Type B pancreatic cell (in vitro differentiated cells): ENCODE measurements at places on chromosomes 7 and 10.

- no peak for DNase-seq
Measured at GRCh38 chr7:31307972-31308371, 32.6 kb downstream of the NEUROD6 start.

GRCh38 chr10:93954726-93955363 lies 38.9 kb upstream of the PLCE1 start:
- DNase-seq = no peak

DNA sequence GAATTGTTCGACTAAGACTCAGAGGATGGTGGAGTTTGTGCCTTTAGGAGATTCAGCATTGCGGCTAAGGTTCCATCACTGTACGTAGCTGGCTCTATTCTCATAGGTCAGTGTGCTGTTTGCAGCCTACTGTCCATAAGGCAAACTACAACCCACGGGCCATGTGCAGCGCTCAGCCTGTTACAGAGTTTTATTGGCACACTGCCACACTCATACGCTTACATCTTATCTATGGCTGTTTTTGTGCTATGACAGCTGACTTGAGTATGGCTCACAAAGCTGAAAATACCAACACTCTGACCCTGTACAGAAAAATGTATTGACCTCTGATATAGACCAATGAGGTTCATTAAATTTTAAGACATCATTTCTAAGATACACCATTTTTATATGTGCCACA lies 114.5 kb downstream of the ARID5B start:
- DNase-seq = no peak

- DNase-seq = no peak
Measured at GRCh38 chr7:4713183-4713784, 31.2 kb downstream of the FOXK1 start.

DNA sequence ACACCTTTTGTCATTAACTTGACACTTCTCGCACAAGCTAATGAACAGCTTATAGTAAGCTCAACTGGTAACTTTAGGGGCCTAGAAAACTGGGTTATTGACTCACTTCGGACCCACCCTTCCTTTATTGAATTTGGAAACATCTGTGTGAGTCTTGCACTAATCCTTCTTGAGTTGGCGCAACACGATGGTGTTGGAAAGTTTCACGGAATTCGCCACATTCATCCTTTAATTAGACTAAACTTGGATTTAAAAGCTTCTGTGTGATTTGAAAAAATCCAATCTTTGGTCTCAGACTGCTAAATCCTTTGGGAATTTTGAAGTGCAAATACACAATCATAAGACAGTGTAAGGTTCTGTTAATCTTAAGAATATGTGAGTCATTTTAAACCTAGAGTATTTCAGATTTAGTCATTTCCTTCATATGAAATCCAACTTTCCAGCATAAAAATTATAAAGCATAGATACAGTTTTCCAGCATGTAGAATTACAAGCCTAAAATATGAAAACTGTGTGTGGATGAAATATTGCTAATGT lies 15.1 kb downstream of the FZD8 start:
- DNase-seq = no peak

- DNase-seq = no peak
Measured at GRCh38 chr10:114520453-114520852, 116.2 kb upstream of the AFAP1L2 start.

DNA sequence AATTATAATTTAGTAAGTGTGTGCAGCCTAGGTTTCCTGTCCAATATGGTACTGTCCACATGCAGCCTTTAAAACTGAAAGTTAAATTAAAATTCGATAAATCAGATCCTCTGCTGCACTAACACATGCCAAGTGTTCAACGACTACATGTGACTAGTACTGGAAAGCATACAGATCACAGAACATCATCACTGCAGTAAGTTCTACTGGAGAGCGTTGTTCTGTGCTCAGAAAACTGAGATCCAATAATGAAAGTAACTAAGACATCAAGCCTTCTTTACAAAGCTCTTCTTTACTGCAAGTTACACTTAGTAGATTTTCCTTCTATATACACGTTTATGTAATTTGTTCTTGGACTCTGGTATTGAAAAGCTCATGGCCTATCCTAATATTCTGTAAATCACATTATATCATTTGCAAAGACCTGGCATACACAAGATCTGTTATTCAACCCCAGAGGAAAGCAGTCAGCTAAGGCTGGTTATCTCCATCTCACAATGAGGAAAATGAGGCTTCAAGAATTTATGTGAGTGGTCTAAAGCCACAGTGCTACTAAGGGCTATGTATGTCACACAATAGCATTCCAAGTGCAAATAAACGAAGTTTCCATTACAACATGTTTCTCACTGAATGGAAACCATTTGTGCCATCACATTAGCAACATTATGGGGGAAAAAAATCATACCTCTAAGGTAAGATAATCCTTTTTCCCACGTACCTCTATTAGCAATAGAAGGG lies 77.6 kb downstream of the VPS41 start:
- DNase-seq = no peak

GRCh38 chr10:84987039-84987438 lies 658.6 kb downstream of the CCSER2 start:
- no peak for DNase-seq

GRCh38 chr10:24390746-24391145 lies 181.8 kb downstream of the KIAA1217 start:
- DNase-seq = no peak

GRCh38 chr10:59181668-59182067 lies 5.2 kb downstream of the PHYHIPL start:
- DNase-seq = no peak

GRCh38 chr10:112917681-112918080 lies 32.4 kb upstream of the TCF7L2 start:
- DNase-seq = no peak

DNA sequence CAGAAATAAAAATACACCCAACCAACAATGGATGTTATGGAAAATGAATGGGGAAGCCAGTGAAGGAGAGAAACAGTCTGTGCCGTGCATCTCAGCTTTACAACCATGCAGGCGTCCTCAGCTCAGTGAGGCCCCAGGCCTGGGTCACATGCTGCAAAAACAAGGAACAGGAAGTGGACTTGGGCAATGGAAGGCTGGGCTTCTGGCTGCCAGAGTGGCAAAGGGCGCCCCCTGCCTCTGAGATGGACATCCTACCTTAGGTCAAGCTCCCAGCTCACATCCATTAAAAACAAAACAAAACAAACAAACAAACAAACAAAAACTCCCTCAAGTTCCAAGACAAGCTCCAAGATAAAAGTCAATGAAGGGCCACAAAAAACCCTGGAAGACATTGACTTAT lies 54.7 kb upstream of the AFAP1L2 start:
- DNase-seq = no peak

DNA sequence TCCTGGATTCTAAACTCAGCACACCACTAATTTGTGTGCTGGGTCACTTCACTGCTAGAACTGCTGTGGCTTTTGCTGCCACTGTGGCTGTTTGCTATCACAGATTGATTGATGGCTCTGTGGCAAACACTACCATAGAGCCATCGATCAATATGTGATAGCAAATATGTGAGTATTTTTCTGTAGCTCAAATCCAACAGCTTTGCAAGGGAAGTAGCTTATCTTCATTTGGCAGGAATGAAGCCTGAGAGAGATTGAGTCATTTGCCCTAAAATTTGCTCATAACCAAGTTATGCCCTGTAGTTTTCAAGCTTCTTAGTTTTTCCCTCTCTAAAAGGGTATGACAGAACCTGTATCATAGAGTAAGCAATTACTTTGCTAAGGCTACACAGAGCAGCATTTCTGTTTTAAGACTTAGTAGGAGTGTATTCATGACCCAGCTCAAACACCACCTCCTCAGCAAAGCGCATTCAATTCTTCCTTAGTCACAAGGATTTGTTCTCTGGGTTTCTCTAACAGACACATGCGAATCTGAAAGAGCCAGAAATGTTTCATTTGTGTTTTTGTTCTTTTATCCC lies 43.1 kb downstream of the MINPP1 start:
- no peak for DNase-seq

DNA sequence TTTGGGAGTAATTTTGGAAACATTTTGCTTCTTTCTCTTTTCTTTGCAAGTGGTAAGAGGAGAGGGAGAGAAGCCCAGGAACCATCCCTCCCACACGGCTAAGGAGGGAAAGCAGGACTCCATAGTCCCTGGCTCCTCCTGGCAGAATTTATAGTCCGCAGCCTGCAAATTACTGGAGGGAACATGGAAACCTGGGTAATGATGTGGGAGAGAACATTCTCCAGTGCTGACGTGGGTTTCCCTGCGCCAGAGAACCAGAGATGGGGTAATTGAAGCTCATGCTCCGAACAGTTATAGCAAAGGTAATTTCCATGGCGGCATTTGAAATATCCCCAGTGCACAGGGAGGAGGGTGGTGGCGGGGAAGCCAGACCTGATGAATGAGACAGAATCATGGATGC lies 320.4 kb downstream of the RPS24 start:
- DNase-seq = no peak

- no peak for DNase-seq
Measured at GRCh38 chr10:102796407-102797176, 40.6 kb downstream of the CYP17A1 start.

- DNase-seq = no peak
Measured at GRCh38 chr7:2824678-2825461, 19.2 kb downstream of the GNA12 start.

DNA sequence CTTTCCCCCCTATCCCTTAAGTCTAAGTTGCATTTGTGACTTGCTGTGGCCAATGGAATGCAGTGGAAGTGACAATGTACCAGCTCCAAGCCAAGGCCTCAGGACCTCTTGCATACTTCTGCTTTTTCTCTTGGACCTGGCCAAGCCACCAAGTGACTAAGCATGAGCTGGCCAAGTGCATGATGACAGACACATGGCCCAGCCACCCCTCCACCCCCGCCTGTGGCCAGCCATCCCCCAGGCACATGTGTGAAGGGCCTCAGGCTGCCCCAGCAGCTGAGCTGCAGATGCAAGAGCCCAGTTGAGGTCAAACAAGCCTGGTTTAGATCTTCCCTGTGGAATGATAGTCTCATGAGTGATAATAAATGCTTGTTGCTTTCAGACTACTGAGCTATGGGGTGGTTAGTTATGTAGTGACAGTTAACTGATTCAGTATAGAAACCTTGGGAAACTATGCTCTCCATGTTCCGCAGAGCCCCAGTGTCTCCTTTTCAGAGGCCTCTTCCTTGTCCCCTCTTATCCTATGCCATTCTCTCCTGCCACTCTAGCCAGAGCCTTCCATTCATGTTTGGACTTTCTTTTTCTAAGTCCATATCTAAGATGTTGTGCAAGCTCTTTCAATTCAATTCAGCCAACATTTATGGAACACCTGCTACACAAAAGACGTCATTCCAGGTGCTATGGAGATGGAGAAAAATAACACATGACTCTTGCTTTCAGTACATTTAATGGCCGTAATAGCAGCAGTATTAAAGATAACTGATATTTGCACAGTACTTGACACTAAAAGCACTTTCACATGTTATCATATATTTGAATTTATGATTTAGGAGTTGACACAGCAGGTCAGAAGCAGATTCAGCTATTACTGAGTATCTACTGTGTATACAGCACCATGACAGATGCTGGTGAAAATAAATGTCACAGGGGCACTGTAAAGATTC lies 55.5 kb upstream of the LOXL4 start:
- DNase-seq = no peak

- no peak for DNase-seq
Measured at GRCh38 chr7:149832332-149833041, 5.7 kb upstream of the ZNF862 start.

GRCh38 chr7:88969167-88969566 lies 173.6 kb upstream of the TEX47 start:
- DNase-seq = no peak

- DNase-seq = no peak
Measured at GRCh38 chr7:103851357-103851756, 138.1 kb downstream of the RELN start.
